ENCODE measurements at places on chromosomes 6 and 20.

DNA sequence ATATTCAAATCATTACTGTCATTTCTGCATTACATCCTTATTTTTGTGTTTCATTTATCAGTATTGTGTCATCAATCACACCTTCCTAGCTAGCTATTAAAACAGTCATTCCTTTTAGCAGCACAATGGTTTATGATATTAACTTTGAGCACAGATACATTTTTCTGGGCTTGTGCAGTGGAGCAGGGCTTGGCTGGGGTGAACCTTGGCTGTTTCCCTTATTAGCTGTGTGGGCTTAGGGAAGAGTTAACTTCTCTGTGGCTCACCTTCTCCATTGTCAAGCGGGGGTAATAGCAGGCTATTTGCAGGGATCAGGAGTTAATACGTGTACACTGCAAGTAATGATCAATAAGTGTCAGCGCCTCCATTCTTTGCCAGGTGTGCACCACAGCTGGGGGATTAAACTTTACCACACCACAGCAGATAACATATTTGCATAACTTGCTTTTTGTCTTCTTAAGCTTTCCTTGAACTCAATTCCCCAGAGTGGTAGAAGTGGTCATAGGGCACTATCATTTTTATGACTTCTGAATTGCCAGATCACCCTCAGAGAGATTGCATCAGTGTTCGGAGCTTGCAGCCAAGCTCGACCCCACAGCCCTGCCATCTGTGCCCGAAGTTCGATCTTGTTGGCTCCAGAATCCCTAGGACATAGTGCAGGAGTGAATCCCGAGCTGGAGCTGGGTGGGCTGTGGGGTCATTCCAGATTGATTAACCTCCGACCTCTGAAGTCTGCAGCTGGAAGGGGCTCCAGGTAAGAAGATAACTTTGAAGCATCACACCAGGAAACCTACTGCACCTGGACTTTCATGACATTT is 1.5 kb upstream of the PYGB start:
- DNase-seq: no peak

DNA sequence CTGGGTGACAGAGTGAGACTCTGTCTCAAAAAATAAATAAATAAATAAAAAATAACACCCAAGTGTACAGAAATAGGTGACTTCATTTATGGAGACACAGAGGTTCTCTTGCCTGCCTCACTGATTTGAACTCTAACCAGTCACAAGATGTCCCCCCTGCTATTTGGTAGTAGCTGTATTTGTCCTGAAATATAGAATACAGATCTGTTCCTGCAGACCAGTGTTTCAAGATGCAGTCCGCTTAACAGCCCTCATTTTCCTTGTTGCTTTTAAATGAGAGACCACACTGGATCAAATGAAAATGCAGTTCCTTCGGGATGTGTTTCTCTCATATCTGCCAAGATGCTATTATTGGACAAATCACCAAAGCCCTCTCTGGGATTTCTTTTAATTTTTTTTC is 7.6 kb downstream of the PLCB4 start:
- no peak for DNase-seq

DNA sequence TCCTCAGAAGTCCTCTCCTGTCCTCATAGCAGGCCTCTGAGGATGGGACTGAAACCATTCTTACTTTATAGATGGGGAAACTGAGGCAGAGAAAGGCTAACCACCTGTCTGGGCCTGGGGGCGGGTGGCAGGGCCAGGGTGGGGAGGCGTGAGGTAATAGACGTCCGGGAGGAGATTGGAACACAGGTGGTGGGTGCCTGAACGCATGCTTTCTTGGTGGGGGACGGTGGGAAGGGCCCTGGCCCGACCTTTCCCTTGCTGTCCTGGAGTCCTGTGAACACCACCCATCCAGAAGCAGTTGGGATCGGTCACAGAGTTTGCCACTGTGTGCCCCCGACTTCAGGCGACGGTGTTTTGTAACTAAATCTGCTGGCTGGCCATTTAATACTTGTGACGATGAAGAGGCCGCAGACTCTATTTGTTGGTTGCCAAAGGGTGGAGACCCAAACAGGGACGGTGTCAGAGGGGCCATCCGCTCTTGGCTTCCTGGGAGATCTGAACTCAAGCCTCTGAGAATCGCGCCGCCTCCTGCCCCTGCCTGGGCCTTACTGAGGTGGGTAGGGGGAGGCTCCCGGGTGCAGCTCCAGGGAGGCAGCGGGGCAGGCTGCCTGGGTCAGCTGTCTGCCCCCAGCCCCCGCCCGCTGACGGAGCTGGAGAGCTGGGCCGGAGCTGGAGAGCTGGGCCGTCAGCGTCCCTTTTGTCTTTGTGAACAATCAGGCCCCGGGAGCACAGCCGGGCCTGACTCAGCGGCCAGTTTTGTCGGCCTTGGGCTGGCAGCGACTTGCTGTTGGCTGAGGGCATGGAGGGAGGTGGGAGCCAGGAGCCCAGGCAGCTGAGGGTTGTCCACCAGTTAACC is 4.1 kb downstream of the RBM38 start:
- DNase-seq: peak; percentile 71

- no peak for DNase-seq
Observed at GRCh38 chr20:57288651-57289277, 22.3 kb upstream of the BMP7 start.

DNA sequence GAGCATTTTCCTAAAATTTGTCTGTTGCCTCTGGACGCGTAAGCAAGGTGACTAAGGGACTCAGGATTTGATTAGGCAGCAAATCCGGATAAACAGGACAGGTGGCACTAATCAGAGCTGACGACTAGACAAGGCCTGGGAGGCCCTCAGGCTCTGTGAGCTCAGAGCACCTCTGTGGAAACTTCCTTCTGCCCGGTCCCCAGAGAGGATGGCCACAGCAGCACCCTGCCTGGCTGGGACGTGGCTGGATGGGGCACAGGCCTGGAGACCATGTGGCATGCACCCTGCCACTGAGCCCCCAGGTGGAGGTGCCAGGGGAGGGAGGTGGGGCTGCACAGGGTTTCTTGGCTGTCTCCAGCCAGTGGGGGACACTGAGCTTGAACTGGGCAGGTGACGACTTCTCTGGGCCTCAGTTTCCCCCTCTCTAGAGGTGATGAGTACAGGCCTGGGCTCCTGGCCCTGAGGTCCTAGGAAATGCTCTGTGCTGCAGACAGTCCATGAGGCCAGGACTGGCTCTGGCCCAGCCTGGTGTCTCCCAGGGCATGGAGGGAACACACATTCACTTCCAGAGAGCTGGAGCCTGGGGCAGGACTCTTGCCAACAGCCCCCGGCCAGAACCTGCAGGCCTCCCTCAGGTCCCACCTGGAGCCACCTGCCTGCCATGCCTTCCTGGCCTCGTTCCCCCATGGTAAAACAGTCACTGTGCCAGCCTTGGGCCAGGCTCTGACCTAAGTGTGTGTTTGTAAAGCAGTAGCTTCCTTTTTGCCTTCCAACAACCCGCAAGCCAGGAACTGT is 39.6 kb upstream of the STX16 start:
- no peak for DNase-seq

DNA sequence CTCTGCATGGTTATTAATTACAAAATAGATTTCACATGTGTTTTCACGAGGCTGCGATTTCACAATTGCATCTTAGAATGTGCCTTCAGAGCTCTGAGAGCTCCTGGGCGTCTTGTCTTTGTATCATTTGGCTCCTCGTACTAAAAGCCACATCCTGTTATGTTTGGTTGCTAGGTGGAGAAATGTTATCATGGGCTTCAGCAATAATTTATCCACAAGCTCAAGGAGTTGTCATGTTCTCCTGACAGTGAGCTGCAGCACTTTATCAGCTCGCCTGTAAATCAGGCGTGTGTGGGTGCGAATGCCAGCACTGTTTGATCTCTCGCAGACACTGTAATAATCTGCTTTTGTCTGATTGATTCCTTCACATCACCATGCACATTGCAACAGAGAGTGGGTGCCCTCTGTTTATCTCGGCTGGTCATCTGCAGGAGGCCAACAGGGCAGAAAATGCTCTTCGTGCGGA is 218.6 kb upstream of the ZFP64 start:
- no peak for DNase-seq

- DNase-seq: no peak
Observed at GRCh38 chr6:113406048-113406695, 451.0 kb upstream of the MARCKS start.

- no peak for DNase-seq
Observed at GRCh38 chr20:11992426-11992825, 74.7 kb downstream of the BTBD3 start.

DNA sequence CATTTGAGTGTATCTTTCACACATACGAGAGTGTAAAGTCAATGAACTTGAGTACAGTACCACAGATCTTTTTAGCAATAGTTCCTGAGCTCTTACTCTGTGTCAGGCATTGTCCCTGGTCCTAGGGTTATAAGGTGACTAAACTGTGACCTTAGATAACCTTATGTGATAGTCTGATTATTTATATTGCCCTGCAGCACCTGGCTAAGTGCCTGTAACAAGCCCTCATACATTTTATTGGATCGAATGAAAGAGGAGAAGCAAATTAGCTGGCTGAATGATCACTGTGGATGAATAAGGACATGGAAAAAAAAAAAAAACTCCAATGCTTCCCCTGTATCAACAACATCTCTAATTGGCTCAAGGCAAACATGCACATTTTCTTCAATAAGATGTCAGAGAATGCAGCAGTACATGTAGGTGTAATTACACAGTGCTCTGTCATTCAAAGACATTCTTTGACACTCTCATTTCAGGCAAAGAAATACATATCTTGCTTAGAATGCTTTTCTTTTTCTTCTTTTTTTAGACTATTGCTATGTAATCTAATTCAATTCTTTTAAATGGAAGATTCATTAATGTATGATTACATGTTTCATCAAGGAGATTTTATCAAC is 153.4 kb downstream of the PHACTR1 start:
- DNase-seq: no peak

GRCh38 chr6:126661646-126662045 is 321.7 kb downstream of the CENPW start:
- no peak for DNase-seq

DNA sequence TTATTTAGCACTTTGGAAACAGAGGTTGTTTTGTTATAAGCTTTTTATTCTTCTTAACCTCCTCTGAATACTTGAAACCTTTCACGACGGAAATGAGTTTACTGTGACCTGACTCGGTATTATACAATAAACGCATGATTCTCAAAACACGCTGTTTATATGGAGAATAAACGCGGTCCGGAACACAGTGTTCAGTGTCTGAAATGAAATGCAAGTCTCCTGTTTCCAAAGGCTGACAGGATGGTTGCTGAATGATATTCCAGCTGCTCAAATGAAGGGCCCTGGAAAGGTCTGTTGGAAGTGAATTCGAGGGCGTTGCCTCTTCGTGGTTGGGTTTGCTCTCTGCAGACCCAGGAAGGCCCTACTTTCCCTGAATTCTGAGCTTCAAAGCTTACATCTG is 83.4 kb downstream of the RSPH3 start:
- DNase-seq: peak; percentile 75

GRCh38 chr6:156839129-156839528 is 62.0 kb downstream of the ARID1B start:
- DNase-seq: no peak

DNA sequence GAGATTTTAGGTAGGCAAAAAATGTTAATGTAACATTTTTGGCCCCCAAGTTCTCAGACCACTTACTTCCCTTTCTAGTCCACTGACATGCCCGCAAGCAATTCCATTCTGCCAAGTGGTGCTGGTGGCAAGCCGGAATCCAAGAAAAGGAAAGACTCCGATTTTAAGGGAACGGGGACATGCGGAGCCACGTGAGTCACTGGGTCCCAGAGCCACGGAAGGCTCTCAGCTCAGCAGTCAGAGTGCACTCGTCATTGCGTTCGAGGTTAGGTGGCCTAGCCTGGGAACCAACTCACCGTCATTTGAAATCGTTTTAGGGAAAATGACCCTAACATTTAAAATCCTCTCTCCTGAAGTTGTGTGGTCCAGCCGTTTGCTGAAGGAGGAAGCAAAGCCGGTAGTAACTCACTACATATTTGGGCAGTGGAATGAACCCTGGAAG is 711 bp upstream of the SIRT5 start:
- peak; percentile 32 for DNase-seq

GRCh38 chr6:125120054-125120590 is 33.5 kb upstream of the TPD52L1 start:
- no peak for DNase-seq

GRCh38 chr6:45563041-45563440 is 185.3 kb upstream of the SUPT3H start:
- peak; percentile 55 for DNase-seq

GRCh38 chr20:35578469-35578868 is 36.6 kb downstream of the ERGIC3 start:
- DNase-seq: no peak

GRCh38 chr6:75183099-75183541 is 22.7 kb downstream of the COL12A1 start:
- DNase-seq: no peak

DNA sequence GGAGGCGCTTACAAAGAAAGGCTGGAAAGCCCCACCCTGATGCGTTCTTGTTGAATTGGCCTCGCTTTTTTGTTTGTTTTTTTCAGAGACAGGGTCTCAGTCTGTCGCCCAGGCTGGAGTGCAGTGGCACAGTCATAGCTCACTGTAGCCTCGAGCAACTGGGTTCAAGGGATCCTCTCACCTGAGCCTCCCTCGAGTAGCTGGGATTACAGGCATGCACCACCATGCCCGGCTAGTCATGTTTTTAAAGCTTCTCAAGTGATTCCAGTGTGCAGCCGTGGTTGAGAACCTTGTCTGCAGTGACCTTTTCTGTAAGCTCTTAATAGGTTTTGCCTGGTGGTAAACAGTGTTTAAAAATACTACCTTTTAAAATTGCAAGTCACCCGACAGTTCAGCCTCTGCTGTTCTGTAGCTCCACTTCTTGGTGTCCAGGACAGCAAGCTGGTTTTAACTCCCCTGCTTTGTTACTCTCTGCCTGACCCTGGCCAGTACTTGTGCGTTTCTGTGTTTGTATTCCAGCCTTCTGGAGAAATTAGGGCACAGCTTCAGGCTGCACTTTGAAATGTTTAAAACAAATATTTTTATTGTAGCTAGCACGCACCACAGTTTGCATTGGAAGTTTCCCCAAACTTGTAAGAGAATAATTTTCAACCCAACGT is 54.4 kb downstream of the KDM1B start:
- no peak for DNase-seq

DNA sequence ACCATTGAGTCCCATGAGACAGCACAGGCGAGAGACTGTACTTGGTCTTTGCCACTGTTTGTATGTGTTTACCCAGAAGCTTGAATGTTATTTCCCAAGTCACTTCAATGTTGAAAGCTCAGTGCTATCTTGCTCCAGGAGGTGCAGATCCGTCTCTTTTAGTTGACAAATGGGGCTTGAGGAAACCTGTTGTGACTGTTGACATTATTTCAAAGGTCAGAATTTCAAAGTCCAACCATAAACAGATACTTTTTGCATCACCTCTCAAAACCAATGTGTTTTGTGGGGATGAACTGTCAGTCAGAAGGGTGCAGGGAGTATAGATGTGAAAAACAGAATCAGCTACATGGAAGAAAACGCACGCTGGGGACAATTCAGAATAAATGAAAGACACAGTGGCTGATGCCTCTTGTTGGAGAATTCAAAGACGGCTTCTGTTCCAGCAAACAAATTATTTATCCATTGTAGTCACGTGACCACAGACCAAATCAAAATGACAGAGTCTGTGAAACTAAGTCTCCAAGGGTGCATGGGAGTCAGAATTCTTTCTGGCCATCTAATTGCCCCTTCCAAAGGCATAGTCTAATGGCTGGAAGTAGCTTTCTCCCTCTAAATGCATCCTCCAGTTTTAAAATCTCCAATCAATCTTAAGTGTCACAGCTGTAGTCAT is 83.7 kb downstream of the MYLK4 start:
- DNase-seq: no peak
